ENCODE measurements at places on chromosomes 4 and X. TPM values are rescaled to one million over a fixed set of nuclear protein-coding genes. Genes with fewer than 3 reads are reported as not detected.

TMPRSS11B gene
- not detected for total RNA-seq

FAM13A gene
- total RNA-seq: 17.7 TPM

STPG2 gene
- total RNA-seq: not detected

TCEAL4 gene
- 314 TPM for total RNA-seq

- H3K4me1 ChIP-seq: no peaks in the 10 kb centered on the region
- no peak for DNase-seq
- H3K36me3 ChIP-seq: no peaks in the 10 kb centered on the region
- H3K27me3 ChIP-seq: no peaks in the 10 kb centered on the region
- H3K27ac ChIP-seq: no peak overlapping the region
Measured at GRCh38 chr4:41339812-41340809, 83.4 kb downstream of the UCHL1 start.

DNA sequence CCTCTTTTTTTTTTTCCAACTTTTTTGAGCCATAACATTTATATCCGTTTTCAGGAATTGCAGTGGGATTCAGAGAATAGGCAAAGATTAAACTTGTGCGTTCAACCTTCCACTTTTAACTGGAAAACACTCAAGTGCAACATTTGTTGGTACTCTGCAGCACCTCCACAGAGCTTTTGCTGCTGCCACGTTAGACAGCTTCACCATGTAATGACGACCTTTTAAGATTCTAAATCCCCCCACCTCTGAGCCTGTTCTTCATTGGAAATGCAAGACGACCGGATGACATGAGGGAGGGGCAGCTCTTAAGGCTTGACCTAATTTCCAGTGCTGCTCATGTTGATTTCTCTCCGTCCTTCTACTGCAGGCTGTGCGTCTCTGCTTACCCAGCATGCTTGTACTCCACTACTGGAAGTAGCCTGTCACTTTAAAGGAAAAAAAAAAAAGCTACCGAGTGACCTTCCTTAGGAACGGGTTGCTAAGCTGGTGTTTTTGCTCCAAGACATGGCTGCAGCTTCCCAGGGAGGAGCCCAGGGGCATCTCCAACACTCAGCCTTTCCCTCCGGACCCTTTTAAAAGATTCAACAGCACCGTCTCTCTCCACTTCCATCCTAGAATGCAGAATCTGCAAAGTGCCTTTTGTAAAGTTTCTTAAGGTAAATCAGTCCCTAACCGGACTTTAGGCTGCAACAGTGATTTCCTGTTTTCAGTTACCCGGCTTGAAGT lies at the start of gene CC2D2A:
CC2D2A (plus strand) TSS at position 481 of the 726 bp plus-strand sequence. CDS start 6,051 bp downstream, outside the sequence.
- no peaks in the 10 kb centered on the region for H3K27me3 ChIP-seq
- DNase-seq: no peak
- peak within 1 kb of the TSS; percentile 40 for H3K4me3 ChIP-seq
- H3K4me1 ChIP-seq: no peaks in the 10 kb centered on the region
- H3K27ac ChIP-seq: peak within 1 kb of the TSS; percentile 64
- no peaks in the 10 kb centered on the region for H3K36me3 ChIP-seq

DNA sequence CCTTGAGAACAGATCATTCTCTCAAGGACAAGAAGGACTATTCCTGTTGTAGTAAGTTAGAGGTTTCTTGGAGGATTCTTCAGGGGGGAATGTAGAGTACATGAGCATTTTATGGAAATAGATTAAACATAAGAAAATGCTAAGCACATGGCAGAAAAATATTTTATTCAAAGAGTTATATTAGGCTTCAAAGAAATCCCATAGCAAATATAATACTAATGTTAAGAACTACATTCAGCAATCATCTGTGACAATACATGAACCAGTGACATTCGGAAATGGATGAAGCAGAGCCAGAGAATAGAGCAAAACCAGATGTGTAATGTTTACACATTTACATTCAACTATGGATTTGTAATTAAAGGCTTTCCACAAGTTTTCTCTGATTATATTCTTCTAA lies 288.6 kb downstream of the NAF1 start:
- no peaks in the 10 kb centered on the region for H3K36me3 ChIP-seq
- H3K27me3 ChIP-seq: no peaks in the 10 kb centered on the region
- no peak overlapping the region for H3K4me3 ChIP-seq
- H3K4me1 ChIP-seq: no peaks in the 10 kb centered on the region
- DNase-seq: no peak
- H3K27ac ChIP-seq: no peak overlapping the region

GRCh38 chr4:155734065-155734464 lies 24.8 kb upstream of the GUCY1B1 start:
- no peak overlapping the region for H3K4me3 ChIP-seq
- H3K27ac ChIP-seq: no peak overlapping the region
- H3K27me3 ChIP-seq: no peaks in the 10 kb centered on the region
- H3K4me1 ChIP-seq: no peaks in the 10 kb centered on the region
- H3K36me3 ChIP-seq: no peaks in the 10 kb centered on the region

DNA sequence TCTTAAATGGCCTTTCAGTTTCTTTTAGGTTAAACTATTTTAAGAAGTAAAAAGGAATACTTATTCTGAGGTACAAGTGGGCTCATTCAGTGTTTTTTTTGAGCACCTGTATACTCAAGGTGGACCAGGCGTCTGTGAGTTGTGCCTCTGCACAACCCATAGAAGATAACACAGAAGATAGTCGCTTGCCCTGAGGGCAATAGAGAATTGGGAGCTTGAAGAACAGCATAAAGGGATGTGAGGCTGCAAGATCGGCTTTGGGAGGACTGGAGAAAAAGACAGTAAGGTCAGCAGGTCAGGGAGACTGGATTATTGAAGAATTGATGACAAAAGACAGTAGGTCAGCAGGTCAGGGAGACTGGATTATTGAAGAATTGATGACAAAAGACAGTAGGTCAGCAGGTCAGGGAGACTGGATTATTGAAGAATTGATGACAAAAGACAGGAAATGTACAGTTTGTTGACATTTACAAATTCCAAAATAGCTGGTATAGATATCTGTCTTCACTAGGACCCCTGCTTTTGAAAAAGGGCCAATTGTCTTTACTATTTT lies 3.1 kb downstream of the CPE start:
- no peaks in the 10 kb centered on the region for H3K27me3 ChIP-seq
- H3K36me3 ChIP-seq: no peaks in the 10 kb centered on the region
- no peak overlapping the region for H3K4me3 ChIP-seq

- H3K36me3 ChIP-seq: no peaks in the 10 kb centered on the region
- H3K27ac ChIP-seq: no peak overlapping the region
- H3K27me3 ChIP-seq: no peaks in the 10 kb centered on the region
- H3K4me1 ChIP-seq: no peaks in the 10 kb centered on the region
- no peak overlapping the region for H3K4me3 ChIP-seq
Measured at GRCh38 chrX:40784516-40785151, 49.3 kb upstream of the MED14 start.

DNA sequence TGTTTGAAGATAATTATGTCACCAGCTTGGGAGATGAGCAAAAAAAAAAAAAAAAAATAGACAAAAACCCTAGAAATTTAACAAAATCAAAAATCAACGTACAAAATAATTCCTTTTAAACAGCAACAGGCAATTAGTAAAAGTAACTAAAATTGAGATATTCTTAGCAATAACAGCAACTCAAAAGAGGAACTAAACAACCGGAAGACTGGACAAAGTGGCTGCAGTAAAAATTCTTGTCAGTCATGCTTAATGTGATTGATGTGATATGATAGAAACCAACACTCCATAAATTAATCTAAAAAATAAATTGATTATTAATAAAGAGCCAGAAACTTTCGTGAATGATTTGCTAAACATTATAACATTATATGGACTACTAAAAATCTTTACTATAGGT lies 1534.6 kb upstream of the AGA start:
- no peaks in the 10 kb centered on the region for H3K4me1 ChIP-seq
- no peak overlapping the region for H3K27ac ChIP-seq
- no peak for DNase-seq
- H3K27me3 ChIP-seq: no peaks in the 10 kb centered on the region
- no peaks in the 10 kb centered on the region for H3K36me3 ChIP-seq

DNA sequence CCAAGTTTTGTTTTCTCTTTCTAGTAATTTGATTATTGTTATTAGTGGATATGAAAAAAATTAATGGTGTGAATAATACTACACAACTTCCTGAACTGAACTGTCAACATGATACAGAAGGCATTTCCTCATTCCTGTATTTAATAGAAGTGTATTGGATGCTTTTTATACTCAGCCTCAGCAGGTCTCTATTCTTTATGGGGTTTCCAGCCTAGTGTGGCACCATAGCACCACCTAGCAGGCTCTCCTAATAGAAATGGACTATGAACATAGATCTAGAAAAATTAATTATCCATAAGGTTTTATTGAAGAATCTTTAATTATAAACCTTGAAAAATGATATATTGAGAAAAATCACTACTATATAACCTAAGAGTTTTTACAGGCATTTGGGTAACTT lies 52.4 kb downstream of the GLRB start:
- no peaks in the 10 kb centered on the region for H3K27me3 ChIP-seq
- H3K36me3 ChIP-seq: no peaks in the 10 kb centered on the region
- H3K4me3 ChIP-seq: no peak overlapping the region

DNA sequence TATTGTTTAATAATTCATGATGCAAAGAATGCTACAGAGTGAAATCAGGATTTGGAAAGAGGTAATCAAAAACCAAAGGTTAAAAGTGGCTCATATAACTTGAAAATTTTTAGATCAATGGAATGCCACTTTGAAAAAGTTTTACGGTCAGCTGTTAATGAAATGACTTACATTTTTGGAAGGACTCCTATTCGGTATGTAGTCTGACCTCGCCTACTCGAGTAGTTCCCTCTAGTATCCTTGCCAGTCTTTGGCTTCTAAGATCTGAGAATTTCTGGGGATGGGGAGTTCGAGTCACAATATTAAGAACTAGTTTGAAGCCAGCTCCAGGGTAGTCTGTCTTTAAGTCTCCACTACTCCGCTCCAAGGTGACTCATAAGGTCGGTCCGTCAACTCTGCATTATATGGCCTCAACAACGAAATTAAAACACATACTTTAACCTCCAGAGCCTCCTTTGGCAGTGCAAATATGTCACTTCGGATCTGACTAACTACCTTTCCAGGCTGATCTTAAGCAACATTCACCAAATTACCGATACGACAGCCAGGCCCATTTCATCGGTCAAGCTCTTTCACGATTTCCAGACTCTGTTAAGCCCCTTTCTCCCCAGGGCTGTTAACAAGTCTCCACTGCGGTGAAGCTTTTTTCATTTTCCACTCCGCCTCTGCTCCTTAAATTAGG lies 733 bp upstream of the NAA15 start:
- H3K4me3 ChIP-seq: peak overlapping the region; percentile 93
- H3K4me1 ChIP-seq: no peaks in the 10 kb centered on the region
- no peak for DNase-seq
